ENCODE measurements at places on chromosomes 3 and 15.

DNA sequence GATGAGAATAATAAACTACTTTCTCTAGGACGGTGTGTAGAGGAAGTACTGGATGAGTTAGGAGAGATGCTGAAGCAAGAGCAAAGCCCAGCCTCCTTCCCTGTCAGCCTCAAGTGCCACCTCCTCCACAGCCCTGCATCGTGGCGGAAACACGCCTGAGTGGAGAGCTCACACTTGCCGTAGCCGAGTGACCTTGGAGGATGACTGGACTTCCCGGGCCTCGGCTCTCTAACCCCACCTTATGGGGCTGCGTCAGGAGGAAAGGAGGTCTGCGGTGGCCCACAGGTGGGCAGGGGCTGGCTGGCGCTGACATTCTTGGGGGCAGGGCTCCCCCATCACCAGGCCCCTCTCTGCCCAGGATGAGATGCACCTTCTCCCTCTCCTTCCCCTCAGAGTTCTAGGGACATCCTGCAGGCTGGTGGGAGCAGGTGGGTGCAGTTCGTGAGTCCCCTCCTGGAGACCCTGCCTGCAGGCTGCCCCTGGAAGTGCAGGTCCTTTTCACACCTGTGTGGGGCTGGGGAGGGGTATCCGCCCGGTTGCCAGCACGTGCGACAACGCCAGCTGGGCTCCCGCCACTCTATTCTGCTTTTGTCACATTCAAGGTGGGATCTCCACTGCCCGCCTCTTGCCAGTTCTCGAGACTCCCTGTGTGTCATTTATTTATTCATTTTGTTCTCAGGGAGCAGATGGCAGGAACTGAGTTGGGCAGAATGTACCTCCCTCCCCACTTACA, 175.2 kb downstream of the MEGF11 start:
- DNase-seq = no peak

GRCh38 chr3:47984075-47984728, 32.0 kb downstream of the MAP4 start:
- DNase-seq = peak; percentile 40

- DNase-seq = no peak
These were observed 199.7 kb downstream of the UACA start for GRCh38 chr15:70563561-70564095.

GRCh38 chr15:77504871-77505270, 84.2 kb downstream of the HMG20A start:
- no peak for DNase-seq

DNA sequence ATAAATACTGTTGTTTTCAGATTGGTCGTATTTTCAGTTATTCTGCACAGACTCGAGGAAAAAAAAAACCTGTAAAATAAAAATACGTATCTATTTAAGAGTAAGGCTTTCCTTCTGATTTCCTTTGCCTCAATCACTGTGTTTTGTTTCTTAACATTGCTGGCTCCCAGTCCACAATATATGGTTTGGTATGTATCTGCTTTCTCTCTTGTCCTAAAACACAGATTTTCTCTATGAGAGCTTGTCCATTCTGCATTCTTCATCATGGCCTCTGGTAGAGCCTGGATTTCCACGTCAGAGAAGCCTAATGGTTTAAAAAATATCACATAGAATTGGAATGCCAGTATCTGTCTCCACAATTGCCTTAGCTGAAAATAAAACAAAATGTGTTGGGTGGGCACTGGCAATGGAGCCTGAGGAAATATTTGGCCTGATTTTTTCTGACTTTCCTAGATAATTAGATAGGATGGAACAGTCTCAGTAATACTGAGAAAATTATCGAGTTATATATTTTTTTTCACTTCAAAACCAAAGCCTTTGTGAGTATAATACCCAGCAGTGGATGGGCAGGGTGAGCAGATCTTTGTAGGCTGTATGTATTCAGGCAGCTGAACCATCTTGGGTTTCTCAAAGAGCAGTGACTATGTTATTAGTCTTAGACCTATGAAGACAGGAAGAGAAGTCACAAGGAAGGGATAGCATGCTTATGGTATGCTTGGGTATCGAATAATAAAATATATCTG, 1.9 kb downstream of the CD200 start:
- no peak for DNase-seq

- peak; percentile 34 for DNase-seq
These were observed 75.1 kb upstream of the TRIM42 start for GRCh38 chr3:140602781-140603180.

DNA sequence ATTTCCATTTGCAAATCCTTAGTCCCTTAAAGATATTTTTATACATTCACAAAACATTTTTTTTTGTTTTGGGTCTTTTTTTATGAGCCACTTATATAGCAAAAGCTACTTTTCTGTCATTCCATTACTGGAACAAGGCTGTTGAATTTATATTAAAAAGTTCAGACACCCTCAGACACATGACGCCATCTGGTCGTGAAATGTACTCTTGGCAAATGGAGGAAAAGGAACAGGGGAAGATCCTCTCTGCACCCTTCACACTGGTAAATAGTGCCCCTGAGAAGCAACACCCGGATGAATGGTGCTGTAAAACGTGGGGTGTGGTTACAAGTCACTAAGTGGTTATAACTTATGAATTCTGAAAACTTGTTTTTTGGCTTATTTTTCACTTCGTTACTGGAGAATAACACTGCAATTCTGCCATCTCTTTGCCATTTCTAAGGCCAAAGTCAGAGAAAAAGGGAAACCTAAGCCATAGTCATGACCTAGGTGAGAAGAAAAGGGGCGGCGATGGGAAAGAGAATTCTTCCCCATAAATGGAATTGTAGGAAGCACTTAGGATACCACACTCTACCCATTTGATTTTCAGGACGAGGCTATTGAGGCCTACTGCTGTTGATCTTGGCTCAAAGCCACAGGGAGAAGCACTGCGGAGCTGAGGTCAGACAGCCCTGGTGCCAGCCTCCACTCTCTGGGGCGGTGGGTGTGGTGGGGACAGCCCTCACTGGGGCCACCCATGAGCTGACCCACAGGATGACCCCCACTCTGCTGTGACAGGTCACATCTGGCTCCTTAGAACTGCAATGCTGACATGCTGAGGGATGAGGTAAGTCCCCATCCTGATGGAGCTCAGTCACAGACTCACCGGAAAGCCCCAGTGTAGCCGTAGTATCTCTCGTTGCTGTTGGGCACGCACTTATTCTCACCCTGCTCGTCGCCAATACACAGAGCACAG, 21.9 kb downstream of the LTF start:
- no peak for DNase-seq

GRCh38 chr15:69561071-69561784, 108.6 kb downstream of the RPLP1 start:
- no peak for DNase-seq

- DNase-seq = no peak
These were observed 11.7 kb upstream of the ATG7 start for GRCh38 chr3:11260460-11260859.

DNA sequence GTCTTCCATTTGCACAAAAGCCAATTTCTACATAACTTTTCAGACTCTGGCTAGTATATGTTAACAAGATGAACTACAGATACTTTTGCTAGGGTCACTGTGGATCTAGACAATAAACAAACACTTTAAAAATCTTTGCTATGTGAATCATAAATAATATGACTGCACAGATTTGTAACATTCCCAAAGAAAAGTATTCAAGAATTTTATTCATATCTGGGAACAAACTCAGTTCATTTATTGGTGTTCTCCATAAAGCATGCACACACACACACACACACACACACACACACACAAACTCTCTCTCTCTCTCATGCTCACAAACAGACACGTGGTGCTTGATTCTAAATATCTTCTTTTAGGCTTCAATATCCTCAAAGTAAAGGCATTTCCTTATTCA, 18.8 kb upstream of the THRB start:
- no peak for DNase-seq

DNA sequence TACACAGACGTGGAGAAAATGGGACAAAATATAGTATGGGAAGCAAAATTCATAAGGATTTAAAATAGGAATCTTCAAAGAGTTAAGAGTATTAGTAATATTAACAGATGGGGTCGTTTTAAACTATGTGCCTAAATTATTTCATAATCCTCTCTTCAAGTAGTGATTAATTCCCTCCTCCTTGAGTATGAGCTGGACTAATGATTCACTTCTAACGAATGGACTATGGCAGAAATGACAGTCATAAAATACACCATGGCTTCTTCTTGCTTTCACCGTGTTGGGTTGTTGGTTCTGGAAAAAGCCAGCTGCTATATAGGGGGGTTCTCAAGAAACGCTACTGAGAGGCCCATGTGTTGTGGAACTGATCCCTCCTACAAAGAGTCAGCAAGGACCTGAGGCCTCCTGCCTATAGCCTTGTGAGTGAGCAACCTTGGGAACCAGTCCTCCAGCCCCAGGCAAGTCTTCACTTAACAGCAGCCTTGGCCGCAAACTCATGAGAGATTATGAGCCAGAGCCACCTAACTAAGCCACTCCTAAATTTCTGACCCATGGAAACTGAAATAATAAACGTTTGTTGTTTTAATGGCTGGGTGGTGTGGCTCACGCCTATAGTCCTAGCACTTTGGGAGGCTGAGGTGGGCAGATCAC, 64.8 kb upstream of the ABHD2 start:
- peak; percentile 78 for DNase-seq

GRCh38 chr15:53448232-53449015, 311.0 kb downstream of the WDR72 start:
- DNase-seq = no peak

- no peak for DNase-seq
These were observed 287.3 kb upstream of the COL8A1 start for GRCh38 chr3:99351122-99351521.

- no peak for DNase-seq
These were observed 119.6 kb upstream of the SGO1 start for GRCh38 chr3:20305647-20306046.
